ENCODE measurements at places on chromosomes 5 and 9.

GRCh38 chr5:72623936-72624335, 116.7 kb upstream of the ZNF366 start:
- no peak for DNase-seq

DNA sequence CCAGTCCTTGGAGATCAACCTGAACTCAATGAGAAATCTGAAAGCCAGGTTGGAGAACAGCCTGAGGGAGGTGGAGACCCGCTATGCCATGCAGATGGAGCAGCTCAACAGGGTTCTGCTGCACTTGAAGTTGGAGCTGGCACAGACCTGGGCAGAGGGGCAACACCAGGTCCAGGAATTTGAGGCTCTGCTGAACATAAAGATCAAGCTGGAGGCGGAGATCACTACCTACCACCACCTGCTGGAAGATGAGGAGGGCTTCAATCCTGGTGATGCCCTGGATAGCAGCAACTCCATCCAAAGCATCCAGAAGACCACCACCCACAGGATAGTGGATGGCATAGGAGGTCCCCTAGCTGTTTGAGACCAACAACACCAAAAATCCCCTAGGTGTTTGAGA, 30.5 kb upstream of the SPZ1 start:
- no peak for DNase-seq

GRCh38 chr5:40202814-40203440, 476.8 kb upstream of the PTGER4 start:
- no peak for DNase-seq

- DNase-seq, result no peak
Observed at GRCh38 chr5:89721931-89722330, 687.6 kb downstream of the CETN3 start.

DNA sequence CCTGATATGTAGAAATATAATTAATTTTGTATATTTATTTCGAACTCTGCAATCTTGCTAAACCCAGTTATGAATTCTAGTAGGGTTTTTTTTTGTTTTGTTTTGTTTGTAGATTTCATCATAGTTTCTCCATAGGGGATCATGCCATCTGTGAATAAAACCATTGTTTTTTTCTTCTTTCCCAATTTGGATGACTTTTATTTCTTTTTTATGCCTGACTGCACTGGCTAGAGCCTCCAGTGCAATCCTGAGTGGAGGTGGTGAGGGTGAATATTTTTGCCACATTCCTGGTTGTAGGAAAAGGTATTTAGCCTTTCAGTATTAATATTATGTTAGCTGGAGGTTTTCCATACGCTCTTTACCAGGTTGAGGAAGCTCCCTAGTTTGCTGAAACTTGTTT, 70.0 kb upstream of the GFPT2 start:
- DNase-seq, result no peak

- DNase-seq, result no peak
Observed at GRCh38 chr5:157793301-157793700, 49.8 kb downstream of the LSM11 start.

DNA sequence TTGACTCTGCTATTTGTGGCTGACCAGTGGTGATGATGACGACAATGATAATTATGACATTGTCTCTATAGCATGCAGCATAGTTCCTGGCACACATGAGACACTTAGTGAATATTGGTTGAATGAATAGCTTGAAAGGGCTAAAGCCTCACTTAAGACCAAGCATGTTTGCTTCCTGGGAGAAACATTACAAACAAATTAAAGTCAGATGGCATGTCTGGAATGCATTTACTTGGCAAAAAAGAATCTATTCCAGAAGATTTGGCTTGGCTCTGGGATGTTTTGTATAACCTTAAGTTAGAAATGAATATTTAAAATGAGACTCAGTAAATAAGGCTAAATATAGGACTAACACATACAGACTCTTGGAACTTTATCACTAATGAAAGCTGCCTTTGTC, 21.6 kb downstream of the GAS1 start:
- no peak for DNase-seq

- no peak for DNase-seq
Observed at GRCh38 chr9:119160551-119160950, 208.7 kb downstream of the BRINP1 start.

GRCh38 chr5:139335811-139336210, 5.8 kb upstream of the PAIP2 start:
- no peak for DNase-seq

- peak; percentile 20 for DNase-seq
Observed at GRCh38 chr5:155729684-155730059, 597.3 kb upstream of the SGCD start.

- DNase-seq, result no peak
Observed at GRCh38 chr9:92292338-92293074, 991 bp downstream of the IARS1 start.

DNA sequence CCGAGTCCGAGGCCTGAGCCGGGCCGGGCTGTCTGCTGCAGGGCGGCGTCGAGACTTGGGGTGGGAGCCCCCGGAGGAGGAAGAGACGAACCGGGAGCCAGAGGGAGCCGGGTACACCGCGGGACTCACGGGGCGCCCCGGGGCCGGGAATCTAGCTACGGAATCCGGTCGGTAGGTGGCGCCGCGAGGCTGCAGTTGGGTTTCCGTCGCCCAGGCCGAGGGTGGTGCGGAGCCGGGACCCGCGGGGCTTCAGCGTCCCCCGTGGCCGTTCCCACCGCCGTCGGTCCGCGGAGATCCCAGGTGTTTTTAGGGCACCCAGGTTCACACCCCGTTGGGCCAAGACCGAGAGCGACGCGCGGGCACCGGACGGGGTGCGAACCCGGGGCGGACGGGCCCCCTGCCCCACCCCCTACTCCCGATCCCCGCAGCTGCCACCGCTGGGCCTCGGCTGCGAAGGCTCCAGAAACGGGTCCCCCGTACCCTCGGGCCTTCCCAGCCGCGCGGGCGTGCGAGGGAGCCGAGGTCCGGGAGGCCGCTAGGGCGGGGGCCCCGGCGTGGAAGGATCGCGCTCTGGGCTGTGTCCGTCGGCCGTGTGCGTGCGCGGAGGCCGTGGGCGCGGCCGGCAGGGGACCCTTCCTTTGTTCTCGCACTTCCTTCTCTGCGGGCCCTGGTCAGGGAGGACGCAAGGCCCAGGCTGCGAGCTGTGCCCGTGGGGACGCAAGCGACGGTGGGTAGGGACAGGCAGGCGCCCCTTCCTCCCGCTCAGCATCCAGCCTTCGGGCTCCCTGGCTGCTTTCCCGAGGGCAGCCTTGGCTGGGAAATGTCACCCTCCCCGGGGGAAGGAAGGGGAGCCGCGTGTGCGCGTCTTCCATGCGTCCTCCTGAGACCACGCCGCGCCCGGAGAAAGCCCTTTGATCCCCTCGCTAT, 146.6 kb downstream of the GAPVD1 start:
- peak; percentile 91 for DNase-seq

DNA sequence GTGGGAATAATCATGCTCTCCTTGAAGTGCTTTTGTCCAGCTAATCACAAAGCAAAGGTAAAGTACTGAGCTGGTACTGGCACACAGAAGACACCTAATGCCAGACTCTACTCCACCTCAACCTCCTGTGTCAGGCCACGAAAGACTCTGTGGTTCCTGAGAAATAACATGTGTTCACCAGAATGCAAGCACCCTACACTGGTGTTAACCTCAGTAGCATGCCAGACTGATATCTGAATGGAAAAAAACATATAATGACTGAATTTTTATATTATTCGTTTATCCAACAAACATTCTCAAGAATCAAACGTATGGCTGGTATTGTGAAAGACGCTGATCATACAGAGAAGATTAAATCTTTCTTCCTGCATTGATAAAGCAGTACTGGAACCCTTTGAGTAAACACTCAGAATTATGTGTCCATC, 97.1 kb upstream of the IFNE start:
- DNase-seq, result no peak

GRCh38 chr9:13911473-13911872, 402.5 kb downstream of the NFIB start:
- no peak for DNase-seq

DNA sequence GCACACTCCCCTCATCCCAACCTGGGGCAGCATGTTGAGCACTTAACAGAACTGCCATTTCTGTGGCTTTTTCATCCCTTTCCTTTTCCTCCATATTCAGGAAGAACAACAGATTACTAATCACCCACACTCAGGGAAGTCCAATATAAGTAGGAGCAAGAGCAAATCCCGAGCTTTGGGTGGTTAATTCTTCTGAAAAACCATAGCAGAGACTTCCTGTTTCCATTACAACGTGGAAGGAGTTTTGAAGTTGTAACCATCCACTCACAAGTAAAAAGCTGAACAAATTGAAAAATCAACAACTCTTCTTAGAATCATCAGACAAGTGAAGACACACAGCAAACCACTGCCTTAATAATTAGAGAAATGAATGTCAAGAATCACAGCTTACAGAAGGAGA, 8.2 kb downstream of the CTSL start:
- DNase-seq, result no peak

Data from glutamatergic neuron (in vitro differentiated cells).